ENCODE measurements at places on chromosomes 16 and 17.

DNA sequence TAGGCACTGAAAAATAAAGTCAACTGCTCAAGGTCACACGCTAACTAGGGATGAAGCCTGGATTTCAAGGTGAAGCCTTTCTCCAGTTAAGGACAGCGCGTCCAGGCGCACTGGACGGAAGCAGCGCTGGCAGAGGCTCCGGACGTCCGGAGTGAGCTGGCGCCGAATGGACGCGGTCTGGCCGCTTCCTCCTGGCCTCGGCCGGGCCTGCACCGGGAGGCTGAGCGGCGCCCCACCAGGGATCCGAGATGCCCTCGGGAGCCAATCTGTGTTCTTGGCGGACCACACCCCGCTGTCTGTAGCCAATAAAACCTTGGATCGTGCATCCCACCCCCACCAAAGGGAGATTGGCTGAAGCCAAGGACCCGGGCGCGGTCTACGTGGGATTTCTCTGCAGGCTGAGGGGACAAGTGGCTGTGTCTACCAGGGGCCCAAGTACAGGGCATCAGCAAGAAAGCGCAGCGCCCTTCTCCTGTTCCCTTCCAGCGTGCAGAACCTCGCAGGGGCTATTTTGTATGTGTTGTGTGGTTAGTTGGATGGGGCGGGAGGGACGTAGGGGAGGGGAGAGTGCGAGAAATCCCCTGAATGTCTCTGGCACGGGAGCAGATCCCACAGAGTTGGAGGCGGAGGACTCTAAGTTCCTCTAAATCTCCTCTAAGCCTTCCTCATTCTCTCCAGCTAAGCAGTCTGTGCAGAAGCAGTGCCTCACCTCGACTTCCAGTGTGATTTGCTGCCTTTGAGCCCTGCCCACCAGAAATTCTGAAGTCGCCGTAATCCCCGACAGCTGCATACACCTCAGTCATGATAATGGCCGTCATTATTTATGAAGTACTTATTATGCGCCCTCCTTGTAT, 2.5 kb upstream of the AKAP10 start:
- no peak for DNase-seq

DNA sequence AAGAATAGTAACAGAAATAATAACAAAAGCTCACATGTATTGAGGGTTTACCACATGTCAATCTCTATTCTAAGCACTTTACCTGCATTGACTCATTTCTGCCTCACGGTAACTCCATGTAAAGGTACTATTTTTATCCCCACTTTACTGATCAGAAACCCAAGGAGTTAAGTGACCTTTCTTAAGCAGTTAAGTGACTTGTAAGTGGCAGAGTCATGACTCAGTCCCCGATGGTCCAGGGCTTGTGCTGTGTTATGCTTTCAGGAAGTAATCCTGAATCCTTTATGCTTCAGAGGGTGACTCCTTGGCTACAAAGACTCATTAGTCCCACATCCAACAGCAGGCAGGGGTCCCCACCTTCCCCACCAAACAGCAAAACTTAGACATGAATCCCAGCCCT, 66.5 kb downstream of the MRM1 start:
- DNase-seq: no peak

GRCh38 chr16:53707671-53708070, 3.7 kb downstream of the FTO start:
- no peak for DNase-seq

GRCh38 chr16:28859326-28859725, 4.3 kb upstream of the SH2B1 start:
- DNase-seq: no peak

DNA sequence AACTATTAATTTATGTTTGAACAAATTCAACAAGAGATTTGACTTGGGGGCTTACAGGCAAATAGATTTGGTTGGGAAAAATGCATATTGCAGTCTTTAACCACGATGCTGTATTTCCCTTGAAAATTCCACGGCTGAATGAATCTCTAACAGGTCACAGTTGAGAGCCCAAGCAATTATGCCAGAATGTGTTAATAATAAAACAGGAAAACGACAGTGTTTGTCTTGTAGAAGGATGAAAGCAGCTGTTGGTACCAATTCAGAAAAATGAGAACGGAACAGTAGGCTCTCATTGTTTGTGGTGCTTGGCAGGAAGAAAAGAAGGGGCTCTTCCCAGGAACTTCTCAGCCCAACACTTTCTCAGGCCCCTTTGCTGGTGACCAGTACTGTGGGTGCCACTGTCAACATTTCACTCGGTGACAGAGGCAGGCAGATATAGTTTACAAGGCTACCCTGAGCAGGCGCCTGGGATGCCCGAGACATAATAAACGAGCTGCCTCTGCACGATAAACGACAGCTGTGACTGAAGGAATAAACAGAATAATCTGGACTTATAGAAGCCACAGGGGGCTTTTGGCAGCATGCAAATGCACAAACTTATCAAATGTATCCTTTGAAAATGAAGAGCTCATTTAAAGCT, 387.1 kb downstream of the HS3ST4 start:
- DNase-seq: no peak

GRCh38 chr17:32253117-32253611, 12.5 kb upstream of the RHBDL3 start:
- DNase-seq: no peak

GRCh38 chr16:47449788-47450187, 11.1 kb downstream of the ITFG1 start:
- no peak for DNase-seq

DNA sequence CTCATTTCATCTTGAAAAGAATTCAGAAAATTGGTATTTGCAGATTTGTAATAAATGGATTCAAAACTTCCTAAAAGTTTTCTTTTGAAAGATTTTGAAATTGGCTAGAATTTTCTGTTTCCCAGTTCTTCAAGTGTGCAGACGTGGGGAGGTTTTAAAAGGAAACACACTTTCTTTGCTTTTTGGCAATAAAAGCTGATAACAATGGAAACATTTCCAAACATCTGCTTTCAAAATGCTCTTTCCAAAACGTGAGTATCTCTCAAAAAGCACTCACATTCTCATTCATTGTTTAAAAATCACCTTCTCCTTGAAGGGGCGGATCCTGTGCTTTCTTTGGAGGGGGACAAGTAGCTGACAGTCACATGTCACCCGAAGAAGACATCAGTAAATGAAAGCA, 8.6 kb upstream of the GSG1L start:
- DNase-seq: no peak

- no peak for DNase-seq
Observed at GRCh38 chr16:23895052-23895451, 59.3 kb downstream of the PRKCB start.

DNA sequence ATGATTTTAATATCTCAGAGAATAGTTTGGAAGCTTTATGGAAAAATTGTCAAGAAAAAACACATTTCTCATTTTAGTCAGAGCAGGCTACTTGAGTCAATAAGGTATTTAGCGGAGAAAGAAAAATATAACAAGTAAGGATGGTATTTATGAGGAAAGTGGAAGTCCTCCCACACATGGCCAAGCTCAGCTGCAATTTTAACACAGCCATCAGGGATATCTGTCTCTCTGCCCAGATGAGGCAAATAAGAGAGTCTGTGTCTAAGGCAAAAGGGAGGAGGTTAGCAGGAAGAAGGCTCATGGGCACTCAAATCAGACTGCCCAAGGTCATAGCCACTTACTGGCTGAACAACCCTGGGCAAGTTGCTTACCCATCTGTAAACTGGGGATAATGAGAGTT, 5.2 kb upstream of the CMTM2 start:
- no peak for DNase-seq

- no peak for DNase-seq
Observed at GRCh38 chr17:4488989-4489595, 9.6 kb upstream of the SPNS2 start.

GRCh38 chr17:14078027-14078426, 8.7 kb downstream of the COX10 start:
- DNase-seq: no peak

GRCh38 chr17:67999291-67999911, 3.1 kb upstream of the C17orf58 start:
- DNase-seq: no peak

- no peak for DNase-seq
Observed at GRCh38 chr16:83792391-83792790, 15.4 kb upstream of the HSBP1 start.

GRCh38 chr16:71205482-71206131, 24.9 kb downstream of the HYDIN start:
- DNase-seq: no peak

DNA sequence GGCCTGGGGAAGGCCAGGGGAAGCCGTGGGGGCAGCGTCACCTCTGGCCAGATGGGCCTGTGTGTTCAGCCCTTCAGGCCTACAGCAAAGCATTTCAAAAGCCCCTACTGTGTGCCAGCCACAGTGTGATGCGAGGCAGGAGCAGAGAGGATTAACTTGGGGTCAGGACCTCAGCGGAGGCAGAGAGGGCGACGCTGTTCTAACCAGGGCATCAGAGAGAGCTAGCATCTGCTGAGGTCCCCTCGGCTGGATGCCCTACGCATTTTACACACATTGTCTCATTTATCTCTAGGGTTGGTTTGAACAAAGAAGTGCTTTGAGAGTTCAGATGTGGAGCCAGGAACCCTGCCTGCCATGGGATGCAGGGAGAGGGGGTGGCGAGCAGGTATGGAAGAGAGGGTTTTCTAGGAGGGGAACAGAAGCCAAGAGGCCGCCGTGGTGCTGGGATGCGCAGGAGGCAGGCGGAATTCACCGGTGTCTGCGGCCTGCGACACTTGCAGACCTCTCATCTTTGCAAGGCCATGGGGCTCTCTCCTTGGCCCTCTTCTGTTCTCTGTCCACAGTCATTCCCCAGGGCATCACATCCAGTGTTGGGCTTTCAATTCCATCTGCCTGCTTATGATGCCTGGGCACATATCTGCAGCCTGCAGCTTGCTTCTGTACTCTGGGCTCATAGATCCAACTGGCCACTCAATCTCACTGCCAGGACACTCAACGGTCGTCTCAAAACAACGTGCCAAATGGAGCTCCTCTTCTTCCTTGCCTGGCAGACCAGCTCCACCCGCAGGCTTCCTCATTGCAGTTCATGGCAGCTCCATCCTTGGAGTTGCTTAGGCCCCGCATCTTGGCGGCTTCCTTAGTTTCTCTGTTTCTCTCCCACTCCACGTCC, 8.1 kb upstream of the NKD1 start:
- no peak for DNase-seq

DNA sequence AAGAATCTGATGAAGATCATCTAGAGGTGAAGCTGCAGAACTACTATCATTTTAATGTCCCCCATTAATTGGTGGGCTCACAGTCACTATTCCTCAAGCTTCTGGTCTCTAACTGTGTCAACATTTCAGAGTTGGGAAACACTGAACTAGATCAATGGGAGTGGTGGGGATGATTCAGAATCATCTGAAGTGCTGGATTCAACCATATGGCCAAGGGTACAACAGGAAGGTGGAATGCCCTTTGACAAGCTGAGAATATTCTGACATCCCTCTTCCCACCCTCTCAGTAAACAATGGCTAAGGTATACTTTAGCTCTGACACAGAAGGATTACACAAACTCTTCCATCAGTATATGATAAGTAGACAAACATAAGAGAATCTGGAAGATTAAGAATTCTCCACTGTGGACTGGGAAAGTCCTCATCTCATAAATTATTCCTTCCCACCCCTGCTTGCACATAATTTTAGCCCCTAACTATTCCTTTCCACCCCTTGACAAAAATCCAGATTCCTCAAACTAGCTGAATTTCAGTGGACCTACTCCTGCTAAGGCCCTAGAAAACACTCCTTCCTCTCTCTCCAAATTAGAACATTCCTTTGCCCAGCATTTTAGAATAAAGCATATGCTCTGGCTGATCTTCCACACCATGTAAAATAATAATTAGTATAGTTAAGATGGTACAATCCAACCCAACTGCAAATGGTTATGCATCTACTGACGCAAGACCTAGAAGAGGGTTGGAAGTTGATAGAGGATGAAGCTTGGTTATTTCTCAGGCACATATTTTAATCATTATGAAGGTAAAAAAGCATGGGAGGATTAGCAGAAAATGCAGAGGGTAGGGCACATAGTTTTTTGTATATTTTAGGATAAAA, 16.3 kb upstream of the RFFL start:
- DNase-seq: no peak

- no peak for DNase-seq
Observed at GRCh38 chr17:49338883-49339282, 23.2 kb downstream of the ZNF652 start.

DNA sequence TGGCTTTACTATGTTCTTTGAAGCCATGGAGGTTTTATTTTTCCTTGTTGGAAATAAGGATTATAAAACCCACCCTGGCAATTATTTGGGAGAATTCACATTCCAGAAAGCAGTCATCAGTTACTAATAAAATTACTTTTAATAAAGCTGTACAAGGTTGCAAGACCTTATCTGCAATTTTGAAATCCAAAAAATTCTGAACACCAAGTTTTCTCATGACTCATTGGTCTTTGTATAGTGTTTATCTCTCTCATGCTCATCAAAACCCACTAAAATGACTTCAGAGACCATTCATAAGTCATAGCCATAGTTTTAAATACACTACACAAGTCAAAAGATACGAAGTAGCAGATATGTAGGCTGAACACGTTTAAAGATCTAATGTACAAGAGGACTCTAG, 6.0 kb upstream of the KRT38 start:
- no peak for DNase-seq

DNA sequence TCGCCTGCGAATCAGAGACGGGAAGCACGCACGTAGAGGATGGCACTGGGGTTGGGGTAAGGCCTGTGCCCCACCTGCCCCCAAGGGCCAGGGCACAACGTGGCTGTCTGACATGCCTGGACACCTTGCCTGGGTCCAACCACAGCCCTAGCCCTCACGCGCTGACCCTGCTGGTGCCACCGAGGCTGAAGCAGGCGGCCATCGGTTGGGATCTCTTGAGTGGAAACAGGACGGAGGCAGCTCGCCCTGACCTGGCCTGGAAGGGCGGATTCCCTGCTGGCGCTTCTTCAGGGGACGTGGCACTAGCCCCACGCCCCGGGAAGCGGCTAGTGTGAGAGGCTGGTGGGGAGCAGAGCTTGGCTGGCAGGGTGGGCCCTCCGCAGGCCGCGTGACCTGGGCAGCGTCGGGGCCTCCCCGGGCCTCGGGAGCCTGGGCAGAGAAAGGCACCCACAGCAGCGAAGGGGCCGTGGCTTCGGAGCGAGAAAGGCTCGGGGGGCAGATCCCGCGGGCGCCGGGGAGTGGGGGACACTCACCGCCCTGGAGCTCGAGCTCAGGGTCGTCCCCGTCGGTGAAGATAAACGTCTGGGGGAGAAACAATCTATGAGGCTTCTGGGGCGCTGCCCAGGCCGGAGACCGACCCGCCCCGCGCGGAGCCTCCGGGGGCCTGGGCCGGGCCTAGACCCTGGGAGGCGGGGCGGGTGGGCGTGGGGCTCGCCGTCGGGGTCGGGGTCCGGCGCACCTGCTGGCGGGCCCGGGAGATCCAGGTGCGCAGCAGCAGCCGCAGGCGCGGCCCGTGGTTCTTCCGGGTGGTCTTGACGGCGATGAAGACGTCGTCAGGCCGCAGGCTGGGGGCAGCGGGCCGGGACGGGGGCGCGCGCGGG, 610 bp downstream of the RFNG start:
- DNase-seq: no peak

- DNase-seq: peak; percentile 51
Observed at GRCh38 chr16:70523743-70524398, at the start of gene SF3B3. TSS of gene SF3B3 (plus strand) at chr16:70523816. CDS start at chr16:70526657, 2,841 bp downstream.

DNA sequence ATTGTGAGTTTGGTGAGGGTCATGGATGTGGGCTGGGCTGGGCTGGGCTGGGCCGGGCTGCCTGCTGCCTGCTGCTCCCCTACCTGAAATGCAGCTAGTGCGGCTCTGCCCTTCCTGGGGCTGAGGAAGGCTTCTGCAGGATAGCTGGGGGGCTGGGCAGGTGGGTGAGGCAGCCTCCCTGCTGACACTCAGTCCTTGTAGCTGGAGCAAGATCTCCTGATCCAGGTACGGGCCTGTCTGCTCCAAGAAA, 4.7 kb downstream of the RPL13 start:
- DNase-seq: no peak
